Right lung (tissue), 10 donors: ENCODE measurements at places on chromosomes 2 and 18.

DNA sequence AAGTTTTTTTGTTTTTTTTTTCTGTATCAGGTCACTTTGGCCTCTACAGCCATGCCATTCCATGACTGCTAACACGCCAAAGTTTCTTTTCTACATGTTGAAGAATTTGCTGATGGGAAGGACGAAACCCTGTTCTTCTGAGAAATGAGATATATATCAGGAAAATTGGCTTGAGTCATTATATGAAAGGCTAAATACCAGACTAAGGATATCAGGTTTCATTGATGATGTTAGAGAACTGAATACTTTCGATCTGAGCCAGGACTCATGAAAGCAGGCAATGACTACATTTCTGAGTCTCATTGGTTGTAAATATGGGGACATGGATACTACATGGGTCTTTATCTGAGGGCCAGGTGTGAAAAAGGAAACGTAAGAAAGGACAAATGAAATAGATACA lies 181.4 kb downstream of the OSR1 start:
- DNase-seq: no peak

DNA sequence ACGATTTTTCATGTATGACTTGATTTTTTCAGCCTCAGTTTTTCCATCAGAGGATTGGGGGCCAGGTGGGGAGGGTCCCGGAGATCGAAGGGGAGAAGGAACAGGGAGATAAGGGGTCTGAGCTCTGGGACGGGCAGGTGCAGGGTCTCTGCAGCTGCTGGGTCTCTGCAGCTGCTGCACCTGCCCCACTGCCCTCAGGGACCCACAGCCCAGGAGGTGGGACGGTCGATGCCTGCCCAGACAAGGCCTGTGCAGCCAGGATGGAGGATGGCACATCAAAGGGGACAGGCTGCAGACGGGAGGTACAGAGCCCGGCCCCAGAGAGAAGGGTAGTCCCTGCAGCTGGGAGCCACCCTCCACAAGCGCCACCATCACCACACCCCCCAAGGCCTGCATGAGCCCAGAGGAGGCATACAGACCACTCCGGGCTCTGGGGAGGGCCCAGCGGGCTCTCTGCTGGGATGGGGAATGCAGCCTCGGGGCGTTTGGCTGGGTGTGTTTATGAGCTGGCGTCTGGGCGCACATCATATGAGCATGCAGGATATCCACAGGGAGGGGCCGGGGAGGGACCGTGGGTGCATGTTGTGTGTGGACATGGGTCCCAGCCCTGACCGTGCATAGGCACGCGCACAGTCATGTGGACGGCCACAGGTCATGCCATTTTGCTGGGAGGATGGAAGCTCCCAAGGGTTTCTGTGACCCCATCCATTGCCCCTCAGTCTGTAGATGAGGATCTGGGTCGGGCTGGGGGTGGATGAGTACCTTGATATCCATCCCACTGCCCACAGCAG lies 34.9 kb upstream of the GPC1 start:
- no peak for DNase-seq

- DNase-seq: no peak
Measured at GRCh38 chr2:230762317-230762896, 49.8 kb downstream of the CAB39 start.

DNA sequence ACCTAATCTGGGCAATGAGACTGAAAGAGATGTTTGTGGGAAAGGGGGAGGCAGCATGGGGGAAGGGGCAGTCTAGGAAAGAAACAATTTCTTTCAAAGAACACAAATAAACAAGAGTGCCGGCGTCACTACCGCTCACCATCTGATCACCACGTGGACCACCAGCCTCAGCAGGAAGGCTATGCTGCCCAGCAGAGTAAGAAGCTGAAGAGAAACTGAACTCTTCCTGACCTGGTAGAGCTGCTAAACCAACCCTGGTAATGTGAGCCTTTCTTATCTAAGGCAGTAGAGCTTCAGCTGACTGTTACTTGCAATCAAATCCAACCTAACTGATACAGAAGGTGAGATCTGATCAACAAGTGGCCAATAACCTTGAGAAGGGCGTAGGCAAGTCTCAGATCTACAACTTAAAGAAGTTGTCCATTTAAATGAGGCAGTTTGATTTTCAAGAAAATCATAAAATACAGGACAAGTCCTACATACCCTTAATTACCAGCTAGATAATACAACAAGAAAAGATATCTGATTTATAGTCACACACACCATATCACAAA lies 44.2 kb upstream of the SPTBN1 start:
- DNase-seq: no peak
